ENCODE measurements at places on chromosomes 2 and 18. TPM values are rescaled to one million over a fixed set of nuclear protein-coding genes. Genes with fewer than 3 reads are reported as not detected.

Gene SP3
- 67.9 TPM for total RNA-seq

Gene DPP4
- 11.9 TPM for total RNA-seq

DNA sequence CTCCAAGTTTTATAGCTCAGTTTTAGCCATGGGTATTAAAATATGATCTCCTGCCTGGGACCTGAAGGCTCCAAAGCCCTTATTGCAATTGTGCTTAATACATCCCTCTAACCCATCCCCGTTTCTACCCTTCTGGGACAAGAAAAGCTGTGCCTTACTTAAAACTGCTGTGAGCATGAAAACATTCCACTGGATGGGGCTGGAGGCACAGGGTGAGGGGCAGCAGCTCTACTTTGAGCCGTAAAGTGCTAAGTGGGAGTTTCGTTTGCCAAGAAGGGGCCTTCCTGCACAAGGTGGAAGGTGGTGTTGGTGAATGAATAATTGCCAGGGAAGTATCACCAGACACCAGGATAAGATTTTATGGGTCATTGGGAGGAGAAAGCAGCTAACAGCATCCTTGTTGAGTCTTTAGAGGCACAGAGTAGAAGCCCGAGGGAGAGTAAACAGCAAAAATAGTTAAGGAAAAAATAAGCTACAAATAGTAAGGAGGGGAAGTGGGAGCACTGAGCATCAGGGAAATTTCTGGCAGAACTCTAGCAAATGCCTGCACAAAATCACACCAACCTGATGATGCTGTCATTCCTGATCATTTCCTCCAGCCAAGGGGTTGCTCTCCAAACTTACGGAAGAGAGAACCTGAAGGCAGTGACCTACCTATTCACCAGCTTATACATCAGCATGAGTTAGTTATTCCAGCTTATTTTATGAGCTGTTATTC lies 218.4 kb downstream of the MREG start:
- H3K4me1 ChIP-seq = peaks cover 48% of the 10 kb centered on the region
- H3K27ac ChIP-seq = peak overlapping the region; percentile 72
- H3K27me3 ChIP-seq = no peaks in the 10 kb centered on the region

- no peaks in the 10 kb centered on the region for H3K36me3 ChIP-seq
- no peak overlapping the region for H3K4me3 ChIP-seq
- no peaks in the 10 kb centered on the region for H3K27me3 ChIP-seq
Observed at GRCh38 chr2:151610310-151610709, 124.0 kb downstream of the NEB start.

DNA sequence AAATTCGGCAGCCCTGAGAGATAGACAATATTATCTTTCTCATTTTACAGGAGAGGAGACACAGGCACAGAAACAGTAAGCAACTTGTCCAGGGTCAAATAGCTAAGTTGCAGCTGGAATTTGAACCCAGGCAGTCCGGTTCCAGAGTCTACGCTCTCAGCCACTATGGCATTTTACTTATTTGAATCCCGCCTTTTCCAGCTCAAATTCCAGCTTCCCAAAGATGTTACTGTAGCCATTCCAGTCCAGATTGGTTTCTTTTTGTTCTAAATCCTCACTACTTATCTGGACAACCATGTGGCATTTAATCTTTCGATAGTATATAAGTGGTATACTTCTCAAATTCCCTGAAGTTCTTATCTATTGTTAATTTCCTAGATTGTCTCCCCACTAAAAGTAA lies 125.7 kb downstream of the NBAS start:
- H3K36me3 ChIP-seq = no peaks in the 10 kb centered on the region
- no peak overlapping the region for H3K27ac ChIP-seq
- H3K27me3 ChIP-seq = no peaks in the 10 kb centered on the region
- no peaks in the 10 kb centered on the region for H3K4me1 ChIP-seq
- no peak overlapping the region for H3K4me3 ChIP-seq

GRCh38 chr2:60408811-60409530 lies 144.5 kb downstream of the BCL11A start:
- DNase-seq = no peak
- H3K27ac ChIP-seq = no peak overlapping the region
- H3K4me3 ChIP-seq = no peak overlapping the region
- H3K36me3 ChIP-seq = no peaks in the 10 kb centered on the region

DNA sequence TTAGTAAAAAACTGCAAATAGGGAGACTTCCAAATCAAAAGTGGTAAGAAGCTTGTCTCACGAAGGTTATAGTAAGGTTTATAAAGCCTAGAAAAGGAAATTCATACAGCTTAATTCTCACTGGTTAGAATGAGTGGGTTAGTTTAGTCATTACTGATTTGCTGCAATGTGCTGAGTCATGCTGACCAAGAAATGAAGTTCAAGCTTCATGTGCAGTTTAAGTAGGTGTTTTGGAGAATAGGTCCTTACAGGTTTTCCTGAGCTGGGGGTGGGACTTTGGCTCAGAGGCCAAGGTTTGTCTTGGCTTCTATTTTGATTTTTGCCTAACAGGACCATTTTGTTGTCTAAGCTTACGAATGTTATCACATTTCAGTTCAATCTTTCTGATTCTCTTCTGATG lies 15.1 kb downstream of the CLIP4 start:
- H3K36me3 ChIP-seq = peaks cover 13% of the 10 kb centered on the region
- H3K27me3 ChIP-seq = no peaks in the 10 kb centered on the region
- DNase-seq = no peak
- H3K4me1 ChIP-seq = peaks cover 25% of the 10 kb centered on the region
- H3K27ac ChIP-seq = peak overlapping the region; percentile 61

DNA sequence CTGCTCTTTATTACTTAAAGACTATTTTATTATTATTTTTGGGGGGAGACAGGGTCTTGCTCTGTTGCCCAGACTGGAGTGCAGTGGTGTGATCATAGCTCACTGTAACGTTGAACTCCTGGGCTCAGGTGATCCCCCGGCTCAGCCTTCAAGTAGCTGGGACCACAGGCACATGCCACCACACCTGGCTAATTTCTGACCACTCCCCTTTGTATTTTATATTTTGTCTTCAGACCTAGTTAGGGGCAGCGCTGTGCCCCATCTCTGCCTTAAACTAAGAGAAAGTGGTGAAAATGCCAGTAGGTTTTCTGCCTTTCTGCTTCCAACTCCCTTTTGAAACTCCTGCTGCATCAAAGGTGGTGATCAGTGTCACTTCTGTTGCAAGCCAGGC lies 82.5 kb downstream of the LPIN1 start:
- peak overlapping the region; percentile 81 for H3K27ac ChIP-seq
- no peak overlapping the region for H3K4me3 ChIP-seq
- no peak for DNase-seq
- H3K36me3 ChIP-seq = no peaks in the 10 kb centered on the region
- no peaks in the 10 kb centered on the region for H3K27me3 ChIP-seq

All from sigmoid colon (tissue), 7 donors.